ENCODE measurements at places on chromosomes 3 and 15.

DNA sequence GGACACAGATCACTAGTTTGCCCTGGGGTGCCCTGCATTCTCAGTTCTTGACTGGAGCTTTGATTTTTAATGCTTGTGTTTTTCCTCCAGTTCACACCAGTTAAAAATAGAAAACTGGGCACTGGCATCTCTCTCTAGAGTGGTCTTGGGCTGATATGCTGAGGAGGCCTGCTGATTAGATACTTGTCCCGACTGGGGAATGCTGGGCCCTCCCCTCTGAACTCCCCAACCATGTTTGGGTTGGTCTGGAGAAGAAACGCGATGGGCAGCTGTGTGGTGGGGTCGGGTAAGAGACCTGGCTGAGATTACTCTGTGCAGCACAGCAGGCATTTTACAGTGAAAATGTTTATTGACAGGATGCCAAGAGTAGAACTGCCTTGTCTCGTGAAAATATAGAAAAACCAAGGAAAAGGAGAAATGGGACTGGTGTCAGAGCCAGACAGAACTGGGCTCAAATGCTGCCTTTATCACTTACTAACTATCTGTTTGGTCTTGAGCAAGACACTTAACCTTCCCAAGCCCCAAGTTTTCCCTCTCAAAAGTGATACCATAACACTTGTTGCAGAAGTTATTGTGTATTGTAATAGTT, 1.6 kb upstream of the ACTC1 start:
- DNase-seq, result no peak

DNA sequence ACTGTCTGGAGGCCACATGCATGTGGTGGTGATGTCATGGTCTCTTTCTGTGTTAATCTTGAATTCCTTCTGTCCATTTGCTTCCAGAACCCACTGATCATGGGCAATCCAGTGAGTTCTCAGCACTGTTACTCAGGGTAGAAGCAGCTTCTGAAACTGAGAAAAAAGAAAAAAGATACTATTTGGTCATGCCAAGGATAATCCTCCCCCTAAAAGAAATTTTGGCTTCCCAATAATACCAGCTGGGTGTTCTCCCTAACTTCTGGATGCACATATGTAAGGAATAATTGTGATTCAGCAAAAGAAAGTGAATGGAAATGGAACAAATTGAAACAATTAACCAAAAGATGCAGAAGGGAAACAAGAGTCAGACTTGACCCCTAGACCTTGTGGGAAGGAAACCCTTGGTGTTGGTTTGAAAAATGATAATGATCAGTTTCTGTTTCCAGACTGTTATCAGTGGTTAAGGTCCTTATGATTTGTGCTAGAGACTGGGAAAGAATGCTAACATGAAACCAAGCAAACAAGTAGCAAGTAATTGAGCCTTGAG, 92.3 kb downstream of the RBMS3 start:
- no peak for DNase-seq

DNA sequence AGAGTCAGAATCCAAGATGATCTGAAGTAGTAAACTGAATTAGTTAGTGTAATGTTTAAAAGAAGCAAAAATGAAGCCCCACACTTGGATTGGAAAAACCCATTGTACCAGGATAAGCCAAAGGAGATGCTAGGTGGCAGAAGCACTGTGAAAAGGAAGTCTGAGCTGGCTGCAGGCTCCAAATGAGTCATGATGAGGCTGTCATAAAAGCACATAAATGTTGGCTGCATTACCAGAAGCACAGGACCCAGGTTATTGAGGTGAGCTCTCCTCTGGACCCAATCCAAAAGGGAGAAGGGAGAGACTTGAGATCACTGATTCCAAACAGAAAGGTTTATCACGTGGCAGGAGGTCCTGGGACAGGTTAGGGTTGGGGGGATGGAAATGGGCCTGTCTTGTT, 3.2 kb upstream of the ACAN start:
- DNase-seq, result peak; percentile 34

DNA sequence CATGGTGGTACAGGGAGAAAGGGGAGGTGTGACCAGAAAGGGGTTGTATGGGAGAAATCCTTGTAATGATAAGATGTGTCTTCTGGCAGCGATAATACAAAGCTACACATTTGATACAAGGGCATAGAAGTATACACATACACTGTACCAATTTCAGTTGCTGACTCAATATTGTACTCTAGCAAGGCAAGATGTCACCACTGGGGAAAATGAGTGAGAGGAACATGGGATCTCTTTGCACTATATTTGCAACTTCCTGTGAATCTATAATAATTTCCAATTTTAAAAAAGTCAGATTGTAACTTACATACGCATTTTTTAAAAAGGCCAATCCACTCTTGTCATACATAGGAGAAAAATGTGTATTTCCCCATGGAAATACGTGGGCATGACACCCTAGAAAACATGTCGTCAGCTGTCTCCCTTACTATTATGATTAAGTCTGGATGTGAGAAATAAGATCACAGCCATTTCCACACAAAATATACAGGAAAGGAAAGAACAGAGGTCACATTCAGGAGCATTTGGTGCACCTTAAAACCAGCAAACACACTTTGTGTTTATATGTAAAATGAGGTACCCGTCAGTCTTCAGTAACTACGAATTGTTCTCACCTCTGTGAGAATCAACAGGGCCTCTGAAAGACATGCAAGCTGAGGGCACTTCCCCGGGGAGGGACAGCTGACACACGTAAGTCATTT, 22.9 kb downstream of the PRR23E start:
- no peak for DNase-seq

DNA sequence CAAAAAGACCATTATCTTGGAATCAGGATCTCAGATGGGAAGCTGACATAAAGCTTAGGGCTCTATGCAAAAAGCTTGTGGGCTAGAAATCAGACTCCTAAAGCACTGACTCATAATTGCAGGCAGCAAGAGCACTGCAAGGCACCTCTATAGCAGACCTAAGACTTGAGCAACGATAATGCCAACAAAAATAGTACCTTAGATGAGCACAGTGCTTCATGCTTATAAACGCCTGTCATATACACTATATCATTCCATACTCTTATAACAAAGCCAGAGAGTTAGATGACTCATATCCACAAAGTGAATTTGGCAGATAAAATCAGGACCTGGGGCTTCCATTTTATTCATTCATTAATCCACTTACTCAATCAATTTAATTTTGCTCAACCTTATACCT, 560.8 kb downstream of the MCTP2 start:
- DNase-seq, result no peak
